Endothelial cell of coronary artery (primary cell): ENCODE measurements at places on chromosomes 2 and 18. TPM values are rescaled to one million over a fixed set of nuclear protein-coding genes. Genes with fewer than 3 reads are reported as not detected.

DIPK1C gene
- total RNA-seq: not detected in 2 replicates

VAMP5 gene
- 77.6 and 88.9 TPM in 2 replicates for total RNA-seq

ALLC gene
- total RNA-seq: not detected in 2 replicates

VIT gene
- total RNA-seq: 0.09 and 0.90 TPM in 2 replicates

ZNF519 gene
- 3.3 TPM in 2 replicates for total RNA-seq

ANKRD23 gene
- 0.45 and 1.2 TPM in 2 replicates for total RNA-seq

LIMS3 gene
- total RNA-seq: 10.1 and 28.2 TPM in 2 replicates

ACVR1C gene
- total RNA-seq: under 0.01 TPM in 1 of 2 replicates, not detected in the other

OSR1 gene
- 1.8 TPM in 1 of 2 replicates, not detected in the other for total RNA-seq

NUP35 gene
- total RNA-seq: 10.7 and 13.6 TPM in 2 replicates

ZNF521 gene
- 65.4 and 78.2 TPM in 2 replicates for total RNA-seq

DHRS9 gene
- total RNA-seq: under 0.01 and 17.0 TPM in 2 replicates

DNAJC27 gene
- 1.6 and 1.9 TPM in 2 replicates for total RNA-seq

ANKRD44 gene
- 5.6 and 7.6 TPM in 2 replicates for total RNA-seq
